Renal cortex interstitium (tissue), 15 donors: ENCODE measurements at places on chromosomes 11 and 22.

- no peak for DNase-seq
Measured at GRCh38 chr11:65928667-65929066, 9.4 kb downstream of the DRAP1 start.

GRCh38 chr11:2587132-2587930 is 112.5 kb downstream of the KCNQ1OT1 start:
- DNase-seq = no peak

GRCh38 chr11:66459138-66459778 is 7.4 kb upstream of the PELI3 start:
- DNase-seq = no peak

- DNase-seq = no peak
Measured at GRCh38 chr11:68194675-68195294, 18.3 kb downstream of the KMT5B start.

GRCh38 chr11:99682171-99682570 is 661.4 kb downstream of the CNTN5 start:
- no peak for DNase-seq

DNA sequence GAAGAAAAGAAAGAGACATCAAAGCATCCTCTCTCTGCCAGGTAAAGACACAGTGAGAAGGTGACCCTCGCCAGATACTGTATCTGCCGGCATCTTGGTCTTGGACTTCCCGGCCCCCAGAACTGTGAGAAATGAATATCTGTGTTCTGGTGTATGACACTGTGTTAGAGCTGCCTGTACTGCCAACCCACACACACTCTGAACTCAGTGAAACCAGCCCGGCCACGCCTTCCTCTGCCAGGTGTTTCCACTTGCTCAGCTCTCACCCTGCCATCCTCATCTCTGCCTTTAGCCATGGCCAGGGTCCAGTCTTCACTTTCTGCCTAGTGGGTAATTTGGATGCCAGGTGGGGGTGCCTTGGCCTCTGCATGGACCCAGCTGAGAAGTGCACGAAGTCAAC is 24.0 kb downstream of the CBX7 start:
- DNase-seq = no peak

- no peak for DNase-seq
Measured at GRCh38 chr22:45504373-45505341, 2.0 kb downstream of the FBLN1 start.

- DNase-seq = no peak
Measured at GRCh38 chr22:50363166-50363802, 20.2 kb downstream of the PPP6R2 start.

DNA sequence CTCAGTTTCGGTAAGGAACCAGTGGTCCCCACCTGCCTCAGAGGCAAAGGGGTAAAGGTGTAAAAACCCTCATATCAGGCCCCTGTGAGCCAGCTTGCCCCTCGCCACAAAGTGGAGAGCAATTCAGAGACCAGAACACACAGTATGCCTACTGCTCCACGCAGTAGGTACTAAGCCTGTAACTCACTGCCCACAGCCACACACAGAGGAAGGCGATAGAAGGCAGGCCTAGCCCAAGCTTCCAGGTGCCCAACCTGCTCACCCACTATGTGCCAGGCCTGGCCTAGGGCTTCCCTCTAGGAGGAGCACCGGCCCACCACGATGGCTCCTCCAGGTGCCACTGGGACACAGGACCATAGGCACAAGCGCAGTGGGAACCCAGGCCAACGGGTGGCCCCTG is 63.1 kb upstream of the TCF20 start:
- no peak for DNase-seq

DNA sequence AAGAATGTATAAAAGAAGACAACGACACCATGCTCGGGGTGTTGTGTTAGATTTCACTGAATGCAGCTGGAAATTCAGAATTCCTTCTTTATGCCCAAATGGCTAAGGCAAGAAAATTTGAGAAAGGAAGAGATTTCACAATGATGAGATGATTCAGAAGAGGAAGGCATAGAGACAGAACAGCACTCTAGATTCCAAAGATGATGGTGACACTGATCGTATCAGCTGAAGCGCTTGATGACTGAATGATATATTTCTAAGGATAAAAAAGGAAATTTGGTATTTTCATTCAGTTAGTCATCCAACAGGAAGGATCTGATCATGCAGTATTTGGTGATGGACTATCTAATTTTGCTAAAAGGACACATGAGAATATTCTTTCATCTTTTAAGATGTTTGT is 189.2 kb downstream of the EFCAB6 start:
- no peak for DNase-seq

GRCh38 chr11:104624021-104624420 is 274.2 kb downstream of the CASP12 start:
- DNase-seq = no peak

GRCh38 chr11:46736146-46736545 is 17.1 kb downstream of the F2 start:
- no peak for DNase-seq

- DNase-seq = no peak
Measured at GRCh38 chr11:47154616-47155570, 21.8 kb downstream of the ARFGAP2 start.

GRCh38 chr11:96062134-96062533 is 138.2 kb upstream of the MTMR2 start:
- DNase-seq = peak; percentile 72

DNA sequence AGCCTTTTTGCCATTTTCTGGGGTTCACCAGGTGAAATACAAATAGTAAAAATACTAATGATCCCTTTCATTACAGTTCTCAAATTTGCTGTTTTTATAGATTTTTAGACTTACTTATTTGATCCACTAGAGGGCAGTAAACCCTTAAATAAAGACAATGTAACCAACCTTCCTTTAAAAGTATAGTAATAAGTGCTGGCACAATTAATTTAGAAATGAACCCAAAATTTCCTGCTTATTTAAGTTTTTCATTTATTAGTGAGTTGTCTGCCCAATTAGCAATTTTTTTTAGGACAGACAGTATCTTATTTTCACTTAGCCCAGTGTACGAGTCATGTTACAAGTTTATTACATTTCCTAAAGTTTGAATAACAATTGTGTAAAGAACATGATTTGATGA is 4.7 kb downstream of the DDIAS start:
- no peak for DNase-seq
